Effector memory CD8-positive, alpha-beta T cell (primary cell): ENCODE measurements at places on chromosomes 13 and 19.

GRCh38 chr13:24161980-24162525, 1.5 kb downstream of the SPATA13 start:
- DNase-seq = no peak

- DNase-seq = no peak
These were observed 2.6 kb downstream of the GTF2F2 start for GRCh38 chr13:45122941-45123340.

DNA sequence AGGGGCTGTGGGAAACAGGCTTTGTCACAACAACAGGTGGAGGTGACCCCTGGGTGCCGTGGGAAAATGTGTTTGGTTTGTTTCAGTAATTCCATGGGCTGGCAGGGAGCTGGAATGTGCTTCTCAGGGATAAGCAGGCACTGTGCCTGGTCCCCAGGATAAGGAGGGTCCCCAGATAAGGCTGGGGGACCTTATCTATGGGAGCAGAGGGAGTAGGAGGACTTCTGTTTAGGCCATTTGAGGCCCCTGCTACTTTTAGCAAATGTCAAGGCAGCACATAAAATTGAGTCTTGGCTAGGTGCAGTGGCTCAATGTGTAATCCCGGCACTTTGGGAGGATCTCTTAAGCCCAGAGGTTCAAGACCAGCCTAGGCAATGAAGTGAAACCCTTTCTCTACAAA, 59.5 kb downstream of the KCNC3 start:
- DNase-seq = no peak

GRCh38 chr13:113491418-113491883, 940 bp upstream of the DCUN1D2 start:
- DNase-seq = no peak

GRCh38 chr13:38759390-38759789, 72.5 kb downstream of the FREM2 start:
- DNase-seq = no peak

DNA sequence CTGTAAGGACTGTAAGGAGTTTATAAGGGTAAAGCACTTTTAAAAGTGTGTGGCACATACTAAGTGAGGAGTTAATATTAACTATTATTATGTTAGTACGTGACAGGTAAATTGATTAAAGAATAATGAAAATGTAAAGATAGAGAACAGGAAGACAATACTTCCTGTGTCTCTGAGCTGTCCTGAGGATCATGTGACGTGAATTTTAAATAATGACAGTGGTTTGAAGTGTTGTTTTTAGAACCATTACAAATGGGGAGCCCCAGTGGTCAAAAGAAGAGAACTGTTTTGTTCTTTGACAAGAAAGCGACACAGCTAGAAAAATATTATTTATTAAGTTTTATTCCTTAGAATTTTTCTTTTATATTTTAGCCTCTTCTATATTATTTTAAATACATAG, 241.2 kb upstream of the STARD13 start:
- no peak for DNase-seq

DNA sequence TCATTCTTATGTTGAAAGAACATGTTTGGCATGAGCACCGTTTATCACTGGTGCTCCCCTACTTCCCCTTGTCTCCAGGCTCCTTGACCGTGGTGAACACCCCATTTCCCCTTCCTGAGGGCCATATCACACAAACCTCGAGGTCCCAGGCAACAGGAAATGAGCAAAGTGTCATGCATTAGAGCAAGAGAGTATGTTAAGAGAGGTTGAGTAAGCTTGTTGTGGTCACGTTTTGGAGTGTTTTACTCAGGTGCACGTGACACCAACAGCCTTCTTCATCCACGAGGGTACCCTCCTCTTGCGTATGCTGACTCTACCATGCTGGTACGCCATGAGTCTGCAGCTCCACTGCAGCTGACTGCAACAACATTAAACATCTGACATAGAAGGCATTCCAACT, 482.2 kb upstream of the NBEA start:
- DNase-seq = no peak

DNA sequence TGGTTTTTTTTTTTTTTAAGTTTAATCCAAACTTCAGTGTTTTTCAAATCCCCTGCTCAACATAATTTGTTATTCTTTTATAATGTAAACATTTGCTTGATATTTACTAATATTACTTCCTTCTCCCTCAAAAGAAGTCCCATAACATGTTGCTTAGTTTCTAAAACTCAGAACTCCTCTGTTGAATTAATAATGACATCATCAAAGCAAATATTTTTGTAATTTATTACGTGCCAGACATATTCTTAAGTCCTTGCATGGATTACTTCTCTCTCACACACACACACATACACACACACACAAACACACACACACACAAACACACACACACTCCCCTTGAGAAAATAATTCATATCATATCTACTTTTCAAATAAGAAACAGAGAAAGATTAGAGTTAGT, 1432.3 kb upstream of the SPRY2 start:
- DNase-seq = no peak

DNA sequence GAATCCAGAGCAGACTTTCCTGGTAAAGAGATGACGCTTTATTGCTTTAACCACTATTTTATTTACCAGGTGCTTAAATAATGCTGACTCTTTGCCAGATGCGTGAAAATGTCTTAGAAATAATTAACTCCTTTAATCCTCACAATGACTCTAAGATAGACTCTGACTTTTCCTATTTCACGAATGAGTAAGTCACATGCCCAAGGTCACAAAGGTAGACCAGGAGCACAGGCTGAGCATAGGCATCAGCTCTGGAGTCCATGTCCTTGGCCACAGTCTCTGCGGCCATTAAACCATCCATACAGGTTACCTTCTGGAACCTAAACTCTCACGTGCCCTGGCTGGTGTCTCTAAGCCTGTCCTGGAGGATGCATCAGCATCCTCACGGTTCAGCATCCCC, 87.3 kb downstream of the ERCC5 start:
- DNase-seq = no peak

- no peak for DNase-seq
These were observed 1258.9 kb downstream of the EFNB2 start for GRCh38 chr13:105276571-105276970.

GRCh38 chr13:33575378-33575777, 242.6 kb upstream of the RFC3 start:
- no peak for DNase-seq

DNA sequence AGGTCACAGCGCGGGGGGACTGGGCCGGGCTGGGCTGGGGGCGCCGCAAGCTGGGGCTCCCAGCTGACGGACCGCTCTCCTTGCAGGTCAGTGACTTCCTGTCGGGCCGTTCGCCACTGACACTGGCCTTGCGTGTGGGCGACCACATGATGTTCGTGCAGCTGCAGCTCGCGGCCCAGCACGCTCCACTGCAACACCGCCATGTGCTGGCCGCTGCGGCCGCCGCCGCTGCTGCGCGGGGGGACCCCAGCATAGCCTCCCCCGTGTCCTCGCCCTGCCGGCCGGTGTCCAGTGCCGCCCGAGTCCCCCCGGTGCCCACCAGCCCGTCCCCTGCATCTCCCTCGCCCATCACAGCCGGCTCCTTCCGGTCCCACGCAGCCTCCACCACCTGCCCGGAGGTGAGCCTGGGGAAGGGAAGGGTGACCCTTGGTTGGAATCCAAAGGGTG, 5.7 kb downstream of the MIDN start:
- no peak for DNase-seq

- no peak for DNase-seq
These were observed 106.7 kb downstream of the IER2 start for GRCh38 chr19:13256918-13257317.

- no peak for DNase-seq
These were observed 19.9 kb downstream of the NOSIP start for GRCh38 chr19:49560358-49560900.

DNA sequence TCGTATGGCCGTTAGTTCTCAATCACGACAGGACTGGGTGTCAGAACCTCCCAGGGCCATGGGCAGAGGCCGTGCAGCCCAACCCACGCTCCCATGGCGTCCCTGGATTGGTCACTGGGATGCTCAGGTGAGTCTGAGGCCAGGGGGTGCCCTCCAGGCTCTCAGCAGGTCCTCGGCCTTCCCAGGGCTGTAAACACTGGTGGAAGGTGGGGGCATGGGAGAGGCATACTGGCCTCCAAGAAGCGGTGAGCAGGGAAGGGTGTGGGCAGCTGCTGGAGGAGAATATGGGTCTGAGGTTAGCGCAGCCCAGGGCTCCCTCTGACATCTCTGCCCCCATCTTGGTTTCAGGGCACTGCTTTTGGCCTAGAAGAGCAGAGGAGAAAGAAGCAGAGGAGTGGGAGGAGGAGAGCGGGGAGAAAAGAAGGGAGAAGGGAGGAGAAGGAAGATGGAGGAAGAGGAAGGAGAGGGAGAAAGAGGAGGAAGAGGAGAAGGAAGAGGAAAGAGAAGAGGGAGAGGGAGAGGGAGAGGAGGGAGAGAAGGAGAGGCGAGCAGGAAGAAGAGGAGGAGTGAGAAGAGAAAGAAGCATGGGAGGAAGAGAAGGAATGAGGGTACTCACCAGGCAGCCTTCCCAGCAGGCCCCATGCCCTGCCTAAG, 62.3 kb downstream of the CEBPG start:
- DNase-seq = no peak

- no peak for DNase-seq
These were observed 5.6 kb downstream of the KMT5C start for GRCh38 chr19:55345101-55345817.

DNA sequence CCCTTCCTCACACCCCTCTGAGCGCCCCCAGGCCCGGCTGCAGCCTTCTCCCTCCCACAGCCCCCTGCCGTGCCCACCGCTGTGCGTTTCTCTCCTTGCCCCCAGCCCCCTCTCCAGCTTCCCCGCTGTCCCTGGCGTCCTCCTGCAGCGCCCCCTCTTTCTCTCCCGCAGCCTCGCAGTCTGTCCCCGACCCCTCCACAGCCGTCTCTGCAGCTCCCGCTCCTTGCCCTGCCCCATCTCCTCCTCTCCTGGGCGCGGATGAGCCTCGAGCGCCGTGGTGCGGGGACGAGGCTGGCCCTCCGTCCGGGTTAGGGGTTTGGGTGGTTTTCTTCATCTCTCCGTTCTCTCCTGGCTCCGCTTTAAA, 1.1 kb downstream of the KMT5C start:
- no peak for DNase-seq

DNA sequence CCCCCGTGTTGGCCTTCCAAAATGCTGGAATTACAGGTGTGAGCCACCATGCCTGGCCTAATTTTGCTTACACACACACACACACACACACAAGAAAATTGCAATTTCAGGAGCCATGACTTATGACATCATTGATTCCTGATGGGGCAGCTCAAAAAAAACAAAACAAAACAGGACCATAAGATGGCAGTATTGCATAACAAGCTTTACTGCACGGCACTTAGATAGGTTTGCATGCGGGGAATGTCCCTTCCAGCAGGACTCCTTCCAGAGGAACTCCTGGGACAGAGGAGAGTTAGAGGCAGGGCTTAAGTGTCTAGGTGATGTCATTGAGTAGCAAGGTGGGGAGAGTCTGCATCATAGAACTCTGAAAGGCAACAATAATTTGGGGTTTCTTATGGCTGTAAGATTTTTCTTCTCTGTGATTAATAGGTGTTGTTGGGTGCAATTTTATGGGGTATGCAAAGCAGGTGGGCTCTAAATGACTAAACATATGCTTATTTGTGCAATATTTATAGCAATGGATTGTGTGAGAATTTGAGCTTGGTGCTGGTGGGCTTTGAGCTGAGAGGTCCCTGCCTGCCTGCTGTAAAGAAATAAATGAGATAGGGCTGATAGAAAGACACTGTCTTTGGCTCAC, 9.0 kb upstream of the ACSBG2 start:
- DNase-seq = no peak

DNA sequence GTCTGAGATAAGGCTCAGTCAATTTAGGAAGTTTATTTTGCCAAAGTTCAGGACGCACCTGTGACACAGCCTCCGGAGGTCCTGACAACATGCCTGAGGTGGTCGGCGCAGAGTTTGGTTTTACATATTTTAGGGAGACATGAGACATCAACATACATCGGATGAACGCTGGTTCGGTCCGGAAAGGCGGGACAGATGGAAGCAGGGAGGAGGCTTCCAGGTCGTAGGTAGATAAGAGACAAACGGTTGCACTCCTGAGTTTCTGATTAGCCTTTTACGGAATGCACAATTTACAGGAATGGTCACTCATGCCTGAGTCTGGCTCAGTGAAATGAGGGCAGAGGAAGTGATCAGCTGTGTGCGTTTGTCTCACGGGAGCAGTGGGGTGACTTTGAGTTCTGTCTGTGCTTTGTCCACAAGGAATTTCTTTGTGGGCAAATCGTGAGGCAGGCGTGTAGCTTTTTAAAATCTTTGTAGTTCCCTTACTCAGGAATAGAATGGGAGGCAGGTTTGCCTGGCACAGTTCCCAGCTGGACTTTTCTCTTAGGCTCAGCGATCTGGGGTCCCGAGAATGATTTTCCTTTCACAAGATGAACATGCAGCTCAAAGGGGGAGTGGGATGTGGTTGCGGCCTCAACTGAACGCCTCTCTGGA, 36.2 kb downstream of the C13orf46 start:
- no peak for DNase-seq

- DNase-seq = no peak
These were observed 1048.4 kb downstream of the SLITRK1 start for GRCh38 chr13:82833923-82834322.
